Stimulated activated CD8-positive, alpha-beta memory T cell treated with anti-CD3 and anti-CD28 coated beads, Interleukin-15, amount 100 ng/mL, for 24 hours (primary cell): ENCODE measurements at places on chromosomes 6 and 20.
A peak's percentile ranks its signal among the peaks of the same experiment; 100 is the strongest.

GRCh38 chr20:2518558-2518957, 9.8 kb upstream of the ZNF343 start:
- DNase-seq, result no peak

DNA sequence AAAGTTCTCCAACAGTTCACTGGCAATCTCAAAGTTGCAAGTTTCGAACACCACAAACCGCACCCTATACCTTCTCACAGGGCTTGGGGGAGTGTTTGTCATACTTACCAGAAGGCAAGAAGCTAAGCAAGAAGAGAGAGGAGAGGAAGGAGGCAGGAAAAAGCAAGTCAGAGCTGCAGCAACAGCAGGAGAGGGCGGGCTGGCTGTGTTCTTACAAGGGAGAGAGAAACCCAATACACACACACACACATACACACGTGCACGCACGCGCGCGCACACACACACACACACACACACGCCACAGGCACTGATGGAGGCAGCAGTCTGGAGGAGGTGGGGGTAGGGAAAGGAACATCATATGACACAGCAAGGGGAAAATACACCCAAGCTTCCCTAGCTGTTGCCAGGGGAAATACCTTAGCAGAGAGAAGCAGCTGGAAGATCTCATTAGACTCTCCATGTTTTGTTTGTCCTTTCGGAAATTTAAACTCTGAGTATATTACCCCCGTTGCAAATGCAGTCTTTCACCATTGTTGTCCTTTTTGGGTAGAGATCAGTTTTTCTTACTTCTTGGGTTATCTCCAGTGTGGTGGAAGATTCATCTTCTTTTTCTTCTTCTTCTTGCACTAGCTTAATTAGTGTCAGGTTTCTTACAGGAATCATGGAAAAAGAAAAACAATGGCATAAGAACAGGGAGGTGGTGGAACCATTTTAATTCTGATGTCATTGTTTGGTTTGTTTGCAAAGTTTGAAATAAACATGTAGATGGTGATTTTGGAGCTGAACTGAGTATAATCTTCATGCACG, at the start of gene TXLNB:
Gene TXLNB, minus strand, starts transcription at position 186 of the 807 bp plus-strand sequence. CDS start 3,099 bp downstream, outside the sequence.
- peak; percentile 41 for DNase-seq

GRCh38 chr6:58073263-58073662, 755.8 kb downstream of the PRIM2 start:
- DNase-seq, result no peak

DNA sequence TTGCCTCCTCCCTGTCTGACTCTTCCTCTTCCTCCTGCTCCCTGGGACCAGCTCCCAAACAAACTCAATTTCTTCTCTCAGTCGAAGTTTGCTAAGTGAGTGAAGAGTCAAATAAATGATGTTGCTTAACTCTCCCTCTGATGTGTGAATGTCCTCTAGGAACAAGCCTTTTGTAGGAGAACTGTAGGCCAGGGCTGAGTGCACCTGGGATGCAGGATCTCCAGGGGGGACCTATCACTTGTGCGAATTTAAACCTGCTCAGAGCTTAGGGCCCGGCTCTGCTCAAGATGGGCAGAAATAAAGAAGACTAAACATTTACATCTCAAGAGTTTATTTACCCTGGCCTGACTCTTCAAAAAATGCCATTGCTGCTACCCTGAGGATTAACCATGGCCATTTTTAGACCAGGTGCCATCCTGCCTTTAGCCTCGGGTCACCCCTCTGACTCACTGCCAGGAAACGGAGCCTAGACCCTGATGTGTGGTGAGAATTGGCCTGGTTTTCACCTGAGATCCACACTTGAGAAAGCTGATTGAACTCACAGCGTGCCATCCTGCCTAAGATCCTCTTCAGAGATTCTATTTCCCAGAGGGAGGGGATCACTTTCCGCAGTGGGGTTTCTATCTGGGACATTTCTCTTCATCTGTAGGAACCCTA, 63.6 kb upstream of the CD93 start:
- DNase-seq, result no peak

DNA sequence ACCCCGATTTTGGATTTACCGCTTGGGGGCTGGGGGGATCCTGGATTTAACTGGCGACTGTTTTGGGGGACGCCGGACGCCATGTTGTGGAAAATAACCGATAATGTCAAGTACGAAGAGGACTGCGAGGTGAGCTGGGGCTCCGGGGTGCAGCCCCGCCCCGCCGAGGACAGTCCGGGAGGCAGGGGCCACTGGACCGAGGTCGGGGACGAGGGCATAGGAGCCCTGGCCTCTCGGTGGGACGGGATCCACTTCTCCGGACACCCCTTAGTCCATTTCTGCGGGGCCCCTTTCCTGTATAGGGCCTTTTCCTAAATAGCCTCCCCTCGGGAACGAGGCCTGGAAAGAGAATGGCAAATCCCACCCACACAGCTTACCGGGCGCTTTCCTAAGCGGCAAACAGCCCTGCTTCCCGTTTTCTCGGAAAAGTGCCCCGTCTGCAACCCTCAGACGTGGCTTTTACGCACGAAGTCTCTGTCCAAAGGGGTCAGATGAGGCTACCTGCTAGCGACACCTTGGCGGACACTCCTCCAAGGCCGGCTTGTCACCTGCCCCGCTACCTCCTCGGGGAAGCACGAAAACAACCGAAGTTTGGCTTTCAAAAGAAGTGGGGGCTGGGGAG, 469 bp downstream of the TFAP2C start:
- DNase-seq, result no peak

DNA sequence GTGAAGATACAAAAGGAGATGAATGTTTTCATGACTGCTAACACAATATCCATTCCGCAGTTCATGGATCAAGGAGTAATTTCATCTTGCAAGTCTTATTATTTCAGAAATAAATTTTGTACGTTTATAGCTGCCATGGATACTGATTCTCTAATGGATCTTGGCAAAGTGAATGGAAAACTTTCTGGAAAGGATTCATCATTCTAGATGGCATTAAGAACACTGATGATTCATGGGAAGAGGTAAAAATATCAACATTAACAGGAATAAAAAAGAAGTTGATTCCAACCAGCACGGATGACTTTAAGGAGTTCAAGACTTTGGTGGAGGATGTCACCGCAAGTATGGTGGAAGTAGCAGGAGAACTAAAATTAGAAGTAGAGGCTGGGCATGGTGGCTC, 2.8 kb downstream of the HUS1B start:
- DNase-seq, result no peak

GRCh38 chr20:40749985-40750506, 61.0 kb upstream of the MAFB start:
- no peak for DNase-seq

DNA sequence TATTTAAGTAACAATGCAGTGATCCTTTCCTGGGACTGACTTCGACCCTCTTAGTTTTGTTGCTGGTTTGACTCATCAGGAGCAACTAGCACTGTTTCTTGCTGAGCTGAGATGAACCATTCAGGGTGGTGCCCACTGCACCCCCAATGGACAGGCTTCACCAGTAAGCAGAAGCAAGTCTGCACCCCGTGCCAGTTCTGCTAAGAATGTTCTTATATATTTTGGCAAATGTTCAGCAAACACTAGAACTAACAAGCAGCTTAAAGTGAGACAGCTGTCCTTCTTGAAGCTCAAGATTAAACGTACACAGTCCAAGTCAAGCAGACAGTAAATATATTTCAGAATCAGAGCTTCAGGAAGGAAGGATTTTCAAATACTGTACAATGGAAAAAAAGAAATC, 561.3 kb upstream of the CDH4 start:
- DNase-seq, result no peak

GRCh38 chr6:50935442-50935841, 116.8 kb downstream of the TFAP2B start:
- DNase-seq, result no peak

- no peak for DNase-seq
Measured at GRCh38 chr6:64255000-64255399, 619.4 kb downstream of the PHF3 start.

DNA sequence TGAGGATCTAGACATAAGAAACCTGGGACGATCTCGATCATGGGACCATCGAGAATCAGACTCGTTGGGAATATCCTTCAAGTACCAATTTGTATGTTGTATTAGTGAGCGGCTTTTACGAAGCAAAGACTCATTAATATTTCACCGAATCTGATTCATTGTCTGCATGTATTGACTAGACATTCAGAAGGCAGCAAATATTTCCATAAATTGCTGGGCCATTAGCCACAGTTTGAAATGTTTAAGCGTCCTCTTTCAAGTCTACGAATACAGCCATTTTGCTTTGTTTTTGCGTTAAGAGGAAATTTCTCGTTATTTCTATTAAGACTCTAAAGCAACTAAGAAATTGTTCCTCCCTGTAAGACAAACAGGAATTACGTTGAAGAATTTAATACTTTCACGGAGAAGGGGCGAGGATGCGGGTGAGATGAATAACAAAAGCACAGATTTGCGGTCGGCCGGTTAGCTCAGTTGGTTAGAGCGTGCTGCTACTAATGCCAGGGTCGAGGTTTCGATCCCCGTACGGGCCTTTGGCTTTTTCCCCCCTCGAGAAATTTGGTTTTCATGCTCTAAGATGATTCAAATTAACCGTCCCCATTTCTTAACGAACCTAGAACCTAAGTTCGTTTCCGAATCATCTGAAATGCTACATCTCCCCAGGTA, 18.5 kb downstream of the POM121L2 start:
- DNase-seq, result no peak

DNA sequence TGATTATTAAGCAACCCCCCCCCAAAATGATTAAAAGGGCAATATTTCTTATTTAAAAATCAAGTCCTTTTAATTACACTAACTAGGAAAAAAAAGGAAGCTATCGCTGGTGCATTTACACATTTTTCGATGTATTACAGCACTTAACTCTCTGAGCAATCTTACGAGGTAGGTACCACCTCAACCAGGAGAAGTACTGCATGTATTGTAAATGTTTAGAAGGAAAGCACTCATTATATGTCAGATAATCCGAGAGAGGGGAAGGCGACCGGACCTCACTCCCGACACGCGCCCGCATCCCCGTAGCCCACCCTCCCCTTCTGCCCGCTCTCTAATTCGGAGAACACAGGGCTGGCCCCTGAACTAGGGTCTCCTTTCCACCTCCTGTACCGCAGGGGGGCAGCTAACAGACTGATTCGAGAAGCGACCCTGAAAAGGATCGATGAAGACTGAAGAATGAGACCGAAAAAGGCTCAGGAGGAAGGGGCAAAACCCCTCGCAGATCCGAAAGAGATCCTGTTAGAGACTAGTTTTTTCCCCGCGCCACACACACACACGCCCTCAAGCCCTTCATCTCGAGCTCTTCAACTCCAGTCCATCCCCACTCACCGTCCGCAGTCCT, 337 bp downstream of the ESF1 start:
- DNase-seq, result no peak

GRCh38 chr20:39974966-39975501, 714.0 kb downstream of the MAFB start:
- no peak for DNase-seq

DNA sequence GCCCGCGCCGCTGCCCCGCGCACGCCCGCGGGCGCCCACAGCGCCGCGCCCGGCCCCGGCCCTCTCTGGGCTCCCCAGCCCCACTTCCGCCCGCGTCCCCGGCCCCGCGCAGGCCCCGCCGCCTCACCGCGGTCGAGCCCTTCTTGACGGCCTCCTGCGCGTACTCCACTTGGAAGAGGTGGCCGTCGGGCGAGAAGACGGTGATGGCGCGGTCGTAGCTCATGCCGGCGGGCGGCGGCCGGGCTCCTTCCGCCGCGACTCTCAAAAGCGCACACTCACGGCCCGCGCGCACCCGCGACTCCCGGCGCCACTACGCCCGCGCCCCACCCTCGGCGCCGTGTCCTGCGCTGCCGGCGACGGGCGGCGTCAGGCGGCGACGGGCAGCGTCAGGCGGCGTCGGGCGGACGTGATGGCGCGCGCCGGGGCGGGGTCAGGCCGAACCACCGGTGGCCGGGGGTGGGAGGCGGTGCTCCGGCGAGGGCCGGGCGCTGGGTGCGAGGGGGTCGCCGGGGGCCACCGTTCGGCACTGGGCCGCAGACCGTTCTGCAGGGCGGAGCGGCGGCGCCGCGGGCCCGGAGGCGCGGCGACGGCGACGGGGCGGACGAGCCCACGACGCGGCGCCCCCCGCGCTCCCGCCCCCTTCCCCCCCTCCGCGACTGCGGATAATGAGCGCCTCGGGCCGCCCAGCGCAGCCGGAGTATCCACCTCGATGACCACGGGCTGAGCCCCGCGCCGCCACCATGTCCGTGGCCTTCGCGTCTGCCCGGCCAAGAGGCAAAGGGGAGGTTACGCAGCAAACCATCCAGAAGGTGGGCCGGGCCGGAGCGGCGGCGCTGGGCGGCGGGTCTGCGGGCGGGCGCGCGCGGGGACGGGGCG, at the start of the genes PSMA7 and SS18L1:
Gene PSMA7, minus strand, starts transcription at position 314 of the 876 bp plus-strand sequence. Its CDS starts 91 bp downstream, at position 223.
Gene SS18L1, plus strand, starts transcription at position 689 of the 876 bp plus-strand sequence. Its CDS starts 52 bp downstream, at position 741.
- DNase-seq, result peak; percentile 71

DNA sequence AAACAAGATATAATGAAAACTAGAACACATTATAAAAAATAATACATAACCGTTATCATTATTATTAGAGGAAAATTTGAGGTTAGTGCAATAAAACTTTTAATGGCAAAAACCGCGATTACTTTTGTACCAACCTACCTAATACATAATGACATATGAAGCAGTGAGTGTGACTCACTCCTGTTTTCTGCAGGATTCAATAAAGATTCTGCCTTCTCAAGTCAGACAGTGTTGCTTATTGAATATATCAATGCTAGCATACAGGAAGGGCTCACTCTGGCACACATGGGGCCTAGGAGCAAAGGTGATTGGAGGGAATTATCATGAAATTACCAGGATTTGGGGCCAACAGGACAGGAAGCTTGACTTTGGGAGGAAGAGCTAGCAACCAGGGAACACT, 230.8 kb upstream of the CEP162 start:
- DNase-seq, result no peak

DNA sequence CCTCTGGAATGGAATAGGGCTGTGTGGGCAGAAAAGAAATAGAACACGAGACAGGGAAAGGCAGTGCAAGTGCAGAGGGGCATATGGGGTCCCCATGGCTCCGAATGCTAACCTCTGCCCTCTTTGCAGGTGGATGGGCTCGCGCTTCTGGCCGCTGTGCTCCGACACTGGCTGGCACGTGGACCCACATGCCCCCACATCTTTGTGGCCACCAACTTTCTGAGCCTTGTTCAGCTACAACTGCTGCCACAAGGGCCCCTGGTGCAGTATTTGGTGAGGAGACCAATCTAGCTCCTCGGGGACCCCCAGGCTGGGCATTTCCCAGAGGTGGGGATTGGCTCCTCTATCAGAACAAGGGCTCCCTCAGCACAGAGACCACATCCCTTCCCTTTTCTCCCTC, 1.1 kb upstream of the SAPCD1 start:
- DNase-seq, result no peak

DNA sequence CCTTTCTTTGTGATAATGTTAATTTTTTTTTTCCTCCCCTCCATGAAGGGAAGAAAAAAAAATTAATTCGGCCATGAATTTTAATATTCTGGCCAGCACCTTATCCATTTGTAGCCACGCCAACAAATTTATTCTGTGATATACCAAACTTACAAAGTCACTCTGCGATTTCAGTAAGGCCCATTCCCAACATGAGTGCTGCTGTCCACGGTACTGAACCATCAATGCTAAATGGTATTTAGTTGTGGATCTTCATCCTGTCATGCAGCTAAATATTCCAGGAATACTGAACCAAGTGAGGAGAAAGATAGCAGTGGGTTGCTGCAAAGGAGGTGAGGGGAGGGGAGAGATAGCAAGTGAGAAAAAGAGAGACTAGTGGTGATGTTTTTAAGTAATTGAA, 19.5 kb upstream of the RSPH4A start:
- DNase-seq, result no peak
